ENCODE measurements at places on chromosomes 2 and 18. TPM values are rescaled to one million over a fixed set of nuclear protein-coding genes. Genes with fewer than 3 reads are reported as not detected.

DNA sequence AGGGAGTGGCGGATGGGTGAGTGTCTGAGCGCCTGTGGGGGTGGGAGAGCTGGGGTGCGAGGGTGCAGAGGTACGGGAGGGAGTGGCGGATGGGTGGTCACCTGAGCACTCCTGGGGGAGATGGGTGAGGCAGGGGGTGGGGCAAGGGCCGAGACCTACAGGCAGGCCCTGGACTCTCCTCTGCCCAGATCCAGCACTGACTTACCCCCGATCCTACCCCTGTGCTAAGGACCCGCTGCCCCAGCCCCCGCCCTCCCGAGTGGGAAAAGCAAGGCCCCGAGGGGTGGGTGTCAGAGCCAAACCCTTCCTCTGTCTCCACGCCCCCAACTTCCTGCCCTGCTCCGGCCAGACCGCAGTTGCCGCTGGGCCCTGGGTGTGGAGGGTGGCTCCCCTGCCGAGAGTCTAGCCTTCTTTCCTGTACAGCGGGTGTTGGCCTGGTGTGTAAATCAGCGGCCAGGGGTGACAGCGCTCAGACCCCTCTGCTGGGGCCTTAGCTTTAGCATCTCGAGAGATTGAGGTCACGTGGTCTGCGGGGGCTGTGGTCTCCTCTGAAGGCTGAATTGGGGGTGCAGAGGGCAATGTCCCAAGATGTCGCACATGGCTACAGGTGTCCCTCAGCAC lies 12.5 kb downstream of the BOK start:
- peak; percentile 17 for DNase-seq

DNA sequence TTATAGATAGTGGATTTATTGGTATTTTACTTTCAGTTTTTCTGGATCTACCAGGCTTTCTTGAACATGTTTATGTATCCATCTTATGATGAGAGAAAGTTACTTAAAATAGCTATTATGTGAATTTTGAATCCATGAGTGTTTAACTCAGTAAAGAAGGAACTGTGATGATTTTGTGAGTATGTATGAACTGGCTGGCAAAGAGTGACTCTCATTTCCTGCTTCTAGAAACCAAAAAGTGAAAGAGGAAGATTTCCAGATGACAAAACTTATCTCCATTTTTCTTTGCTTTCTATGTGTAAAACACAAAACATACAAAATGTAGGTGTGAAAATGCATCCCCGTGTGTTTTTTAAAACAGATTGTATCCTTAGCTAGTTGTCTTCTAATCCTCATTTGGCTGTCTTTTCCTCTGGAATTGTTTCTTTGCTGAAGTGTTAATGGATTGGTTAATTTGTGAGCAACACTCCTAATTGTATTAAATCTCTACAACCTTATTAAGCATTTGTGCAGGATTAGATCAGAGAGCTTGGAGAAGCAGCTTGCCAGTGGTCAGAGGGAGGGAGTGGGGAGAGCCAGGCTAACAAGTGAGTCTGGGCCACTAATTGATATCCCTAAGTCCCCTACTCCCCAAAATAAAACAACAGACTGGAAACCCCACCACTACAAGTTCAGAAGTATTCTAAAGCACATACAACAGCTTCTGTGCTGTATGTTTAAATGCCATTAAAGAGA lies 23.9 kb downstream of the PTPRM start:
- no peak for DNase-seq

DNA sequence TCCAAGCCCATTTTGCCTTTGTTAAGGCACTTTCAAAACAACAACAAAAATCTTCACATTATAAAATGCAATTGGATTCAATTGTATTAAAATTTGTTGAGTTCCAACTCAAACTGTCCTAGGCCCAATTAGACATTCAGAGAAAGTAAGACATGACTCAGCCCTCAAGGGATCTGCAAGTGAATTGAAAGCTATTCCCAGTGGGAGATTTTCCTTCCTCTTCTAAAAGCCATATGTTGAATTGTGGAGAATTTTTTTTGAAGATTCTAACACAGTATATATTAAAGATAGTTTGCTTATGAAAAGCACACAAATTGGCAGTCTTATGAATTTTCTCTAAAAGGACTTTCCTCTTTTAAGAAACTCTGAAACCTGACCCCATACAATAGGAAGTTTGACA lies 268.0 kb upstream of the PARD3B start:
- DNase-seq, result no peak

The CTLA4 gene
- 0.14 TPM for total RNA-seq

The HOXD13 gene
- 1.5 TPM for total RNA-seq

DNA sequence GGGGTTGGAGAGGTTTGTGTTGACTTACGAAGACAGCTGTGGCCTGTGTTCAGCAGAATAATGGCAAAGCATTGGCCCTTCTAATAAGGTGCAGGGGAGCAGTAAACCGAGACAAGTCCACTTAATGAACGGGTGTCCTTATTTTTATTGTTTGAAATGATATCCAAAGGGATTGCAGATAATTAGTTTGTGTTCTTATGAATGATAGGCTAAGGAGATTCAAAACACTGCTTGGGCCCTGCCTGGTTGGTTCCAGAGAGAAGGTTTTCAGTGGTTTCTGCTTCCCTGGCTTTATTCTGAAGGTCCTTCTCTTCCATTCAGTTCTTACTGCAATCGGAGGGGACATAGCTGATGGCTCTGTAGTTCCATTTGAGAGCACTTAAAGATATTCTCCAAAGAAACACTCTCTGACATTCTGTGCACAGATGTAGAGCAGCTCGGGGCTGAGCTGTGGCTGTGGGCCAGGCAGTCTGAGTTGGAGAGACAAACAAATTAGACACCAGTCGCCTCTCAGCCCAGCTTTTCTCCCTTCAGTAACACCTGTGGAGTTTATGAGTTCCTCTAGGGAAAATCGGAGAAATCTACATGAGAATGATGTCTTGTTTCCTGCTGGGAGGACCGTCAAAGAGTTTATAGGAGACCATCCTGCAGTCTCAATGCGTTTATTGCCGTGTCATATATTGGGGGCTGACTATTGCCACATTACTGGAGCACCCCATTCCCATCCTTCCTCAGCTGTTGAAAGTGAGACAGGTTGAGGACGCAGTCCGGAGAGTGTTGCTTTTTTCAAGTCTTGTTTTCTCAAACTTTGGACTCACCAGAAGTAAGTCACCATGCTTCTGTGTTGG lies 6.5 kb downstream of the GREB1 start:
- no peak for DNase-seq

GRCh38 chr2:26099933-26100332 lies 66.0 kb downstream of the RAB10 start:
- DNase-seq, result no peak

The PLCD4 gene
- 1.2 TPM for total RNA-seq

- DNase-seq, result no peak
Observed at GRCh38 chr18:13983506-13983905, 68.2 kb upstream of the MC2R start.
